Activated CD4-positive, alpha-beta T cell treated with anti-CD3 and anti-CD28 coated beads for 4 hours (primary cell): ENCODE measurements at places on chromosomes 12 and 14.

DNA sequence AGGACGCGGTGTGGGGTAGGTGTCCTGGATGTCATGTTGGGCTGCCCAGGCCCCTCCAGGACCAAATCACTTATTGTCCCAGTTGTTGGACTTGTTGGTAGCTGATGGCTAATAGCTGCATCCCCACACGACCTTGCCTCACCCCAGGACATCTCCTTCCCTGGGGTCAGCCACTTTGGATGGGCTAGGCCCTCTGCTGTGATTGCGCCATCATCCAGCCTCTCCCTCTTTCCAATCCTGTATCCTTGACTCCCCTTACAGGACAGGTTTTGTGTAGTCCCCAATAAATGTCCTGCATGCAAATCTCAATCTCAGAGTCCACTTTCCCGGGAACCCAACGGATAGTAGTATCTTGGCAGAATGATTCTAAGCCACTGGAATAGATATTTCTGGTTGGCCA, 43.4 kb upstream of the CHST11 start:
- no peak for DNase-seq

GRCh38 chr12:1591034-1591433, 3.3 kb downstream of the FBXL14 start:
- peak; percentile 48 for DNase-seq

DNA sequence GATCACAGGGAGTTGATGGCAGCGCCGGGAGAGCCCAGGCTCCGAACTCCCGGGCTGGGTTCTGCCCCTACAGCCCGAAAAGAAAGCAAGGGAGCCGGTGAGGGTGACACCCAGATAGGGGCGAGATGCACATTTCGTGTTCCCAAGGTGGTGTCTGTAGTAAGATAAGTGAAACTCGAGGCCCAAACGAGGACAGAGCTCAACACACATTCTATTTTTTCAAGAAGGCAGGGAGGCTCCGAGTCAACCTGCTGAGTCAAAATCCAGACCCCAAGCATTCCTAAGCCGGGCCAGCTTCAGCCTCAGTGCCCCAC, 24.2 kb upstream of the YY1 start:
- no peak for DNase-seq

- DNase-seq = no peak
Observed at GRCh38 chr12:127459687-127460086, 807.3 kb upstream of the TMEM132C start.

DNA sequence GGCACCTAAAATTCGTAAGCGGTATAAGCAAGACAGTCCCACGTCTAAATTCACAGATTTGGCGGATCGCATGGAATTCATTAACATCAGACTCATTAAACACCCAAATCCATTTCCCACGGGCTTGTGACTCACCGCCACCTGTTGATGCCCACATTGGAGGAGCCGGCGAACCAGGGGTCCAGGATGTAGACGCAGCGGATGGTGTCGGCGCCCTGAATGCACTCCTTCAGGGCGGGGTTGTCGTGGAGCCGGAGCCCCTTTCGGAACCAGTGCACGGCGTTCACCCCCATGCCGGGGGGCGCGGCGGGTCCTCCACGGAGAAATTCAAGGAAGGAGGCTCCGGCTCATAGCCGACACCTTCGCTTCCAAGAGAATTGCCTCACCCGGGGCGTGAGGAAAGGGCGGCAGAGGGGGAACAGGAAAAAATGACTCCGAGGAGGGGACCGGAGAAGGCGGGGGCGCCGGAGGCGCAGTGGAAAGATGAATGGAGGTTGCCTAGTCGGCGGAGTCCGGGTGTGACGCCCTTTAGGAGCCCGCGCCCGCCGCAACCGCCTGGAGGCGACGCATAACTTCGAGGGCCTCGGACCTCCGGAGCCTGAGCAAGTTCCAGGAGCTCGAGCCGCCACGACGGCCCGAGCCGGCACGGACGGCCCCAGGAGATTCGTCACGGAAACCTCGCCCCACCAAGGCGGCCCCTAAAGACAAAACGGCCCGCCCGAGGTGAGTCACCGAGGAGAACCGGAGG, 506 bp downstream of the CRY1 start:
- DNase-seq = peak; percentile 81

DNA sequence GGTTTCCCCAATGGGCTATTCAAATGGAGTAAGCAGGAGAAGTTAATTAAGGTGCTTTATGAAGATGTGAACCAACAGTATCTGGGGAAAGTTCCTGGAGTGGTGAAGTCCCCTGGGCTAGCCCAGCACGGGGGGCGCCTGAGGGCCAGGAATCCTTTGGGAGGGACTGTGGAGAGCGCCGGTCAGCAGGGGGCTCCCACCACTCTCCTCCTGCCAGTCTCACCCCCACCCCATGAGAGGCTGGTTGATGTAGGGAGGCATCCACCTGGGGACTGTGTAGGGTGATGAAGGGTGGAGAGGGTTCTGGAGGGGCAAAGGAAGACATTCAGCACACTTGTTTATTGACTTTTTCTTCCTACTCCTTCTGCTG, 4.4 kb downstream of the CEBPE start:
- no peak for DNase-seq

DNA sequence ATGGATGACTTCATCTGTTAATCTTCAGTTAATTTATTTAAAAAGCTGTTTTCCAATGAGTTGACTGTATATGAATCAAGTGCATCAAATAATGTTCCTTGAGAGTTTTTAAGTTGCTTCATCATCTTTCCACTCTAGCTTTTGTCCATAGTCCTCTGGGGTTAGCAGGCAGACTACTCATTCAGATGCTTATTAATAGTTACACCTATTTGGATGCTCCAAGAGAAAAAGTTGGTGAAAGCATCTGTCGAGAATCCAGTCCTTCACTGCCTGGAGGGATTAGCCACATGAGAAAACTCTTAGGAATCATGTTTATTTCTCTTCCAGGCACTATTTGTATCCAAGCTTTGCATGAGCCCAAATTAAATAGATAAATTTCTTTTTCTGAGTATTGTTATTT, 70.2 kb downstream of the DACT1 start:
- no peak for DNase-seq

DNA sequence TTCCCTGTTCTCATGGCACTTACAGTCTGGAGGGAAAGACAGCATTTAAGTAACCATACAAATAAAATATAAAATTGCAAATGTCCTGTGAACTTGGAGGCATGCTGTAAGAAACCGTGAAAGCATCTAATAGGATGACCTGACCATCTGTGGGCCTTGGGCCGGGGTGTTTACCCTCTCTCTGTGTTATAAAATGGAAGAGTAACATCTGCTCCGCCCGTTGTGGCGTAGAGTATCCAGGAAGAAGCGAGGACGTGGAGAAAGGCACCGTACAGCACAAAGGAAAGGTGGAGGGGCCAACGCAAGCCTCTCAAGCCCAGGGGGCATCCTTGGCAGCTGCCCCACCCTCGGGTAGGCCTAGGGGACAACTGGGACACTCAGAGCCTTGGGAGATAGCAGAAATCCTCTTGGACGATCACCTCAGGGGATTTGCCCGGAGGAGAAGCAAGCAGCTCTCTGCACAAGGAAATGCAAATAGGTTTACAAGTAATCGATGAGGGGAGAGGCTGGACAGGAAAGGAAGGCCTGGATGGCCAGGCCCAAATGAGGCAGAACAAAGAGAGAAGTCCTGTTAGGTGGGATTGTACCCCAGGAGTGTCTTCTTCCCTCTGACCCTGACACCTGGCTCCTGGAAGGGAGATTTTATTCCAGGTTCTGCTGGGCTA, 26.2 kb downstream of the VSX2 start:
- DNase-seq = no peak

DNA sequence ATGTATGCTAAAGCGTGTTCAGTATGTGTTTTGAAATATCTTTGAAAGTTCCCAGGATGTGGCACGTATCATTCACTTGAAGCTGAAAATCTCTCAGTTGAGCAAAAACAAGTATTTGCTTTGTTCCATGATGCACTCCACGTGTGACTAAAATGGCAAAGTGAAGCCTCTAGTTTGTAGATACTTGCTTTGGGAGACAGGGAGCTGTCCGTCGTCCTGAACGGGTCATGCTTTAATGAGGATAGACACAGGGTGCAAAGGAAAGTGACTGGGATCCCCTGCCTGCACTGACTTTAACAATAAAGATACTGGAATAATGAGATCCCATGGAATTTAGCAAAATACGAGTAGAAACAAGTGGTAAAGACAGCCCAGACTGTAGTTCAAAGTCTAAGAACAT, 991.4 kb downstream of the NRXN3 start:
- DNase-seq = no peak

DNA sequence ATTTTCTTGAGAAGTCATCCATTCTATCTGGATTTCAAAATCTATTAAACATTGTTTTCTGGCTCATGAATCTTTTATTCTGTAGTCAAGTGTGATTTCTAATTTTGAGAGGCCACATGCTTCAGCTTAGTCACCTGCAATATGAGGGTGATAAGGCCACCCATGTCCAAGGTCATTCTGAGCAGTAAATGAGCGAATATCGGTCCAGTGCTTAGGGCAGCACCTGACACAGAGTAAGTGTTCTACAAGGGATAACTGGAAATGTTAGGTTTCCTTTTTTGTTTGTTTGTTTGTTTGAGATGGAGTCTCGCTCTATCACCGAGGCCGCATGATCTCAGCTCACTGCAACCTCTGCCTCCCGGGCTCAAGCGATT, 34.2 kb downstream of the AACS start:
- DNase-seq = no peak

DNA sequence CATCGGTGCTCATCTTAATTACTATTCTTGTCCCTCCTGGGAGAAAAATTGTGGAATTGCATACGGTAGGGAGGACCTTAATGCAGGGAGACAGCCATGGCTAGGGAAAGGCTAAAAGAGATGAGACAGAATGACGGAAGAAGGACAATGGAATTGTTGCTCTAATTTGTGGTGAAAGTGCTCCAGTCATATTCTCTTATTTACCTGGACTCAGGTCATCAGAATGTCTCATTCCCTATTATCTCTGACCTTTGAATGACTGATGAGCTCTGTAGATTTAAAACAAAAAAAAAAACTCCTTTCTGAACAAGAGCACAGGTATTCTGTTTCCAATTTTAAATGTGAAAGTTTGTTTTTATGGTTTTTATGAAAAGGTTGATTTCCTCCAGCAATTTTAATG, 8.6 kb upstream of the EPS8 start:
- DNase-seq = no peak

DNA sequence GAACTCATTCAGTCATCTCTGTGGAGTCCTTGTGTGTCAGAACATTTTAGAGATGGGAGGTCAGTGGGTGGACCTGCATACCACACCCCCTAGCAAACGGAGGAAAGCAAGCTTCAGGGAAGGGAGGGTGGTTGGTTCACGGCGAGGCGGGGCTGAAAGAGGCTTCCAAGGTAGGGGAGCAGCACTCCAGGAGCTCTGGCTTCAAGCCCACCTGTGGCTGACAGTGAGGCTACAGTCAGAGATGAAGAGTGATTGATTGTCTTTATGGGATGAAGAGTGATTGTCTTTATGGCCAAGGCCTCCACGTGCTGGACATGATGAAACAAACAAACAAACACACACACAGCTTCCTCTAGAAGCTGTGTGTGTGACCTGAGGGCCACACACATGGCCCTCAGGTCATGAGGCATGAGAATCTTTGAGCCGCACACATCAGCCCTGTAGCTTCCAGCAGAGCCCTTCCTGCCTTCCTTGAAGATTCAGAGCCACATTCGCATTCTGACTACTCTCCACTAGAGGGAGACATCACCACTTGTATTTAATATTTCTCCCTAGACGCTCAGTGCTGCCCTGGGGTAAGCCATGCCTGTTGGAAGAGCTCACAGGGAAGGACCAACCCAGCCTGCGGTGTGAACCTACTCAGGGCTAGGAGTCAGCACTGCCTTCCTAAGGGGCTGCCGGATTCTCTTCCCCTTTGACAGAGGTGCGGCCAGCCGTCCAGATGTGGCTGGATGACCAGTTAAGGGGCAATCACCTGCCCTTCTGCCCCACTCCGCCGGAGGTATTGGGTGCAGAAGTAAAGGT, 54.4 kb upstream of the KCNA1 start:
- DNase-seq = peak; percentile 25

GRCh38 chr14:65880507-65880906, 468.0 kb downstream of the FUT8 start:
- DNase-seq = no peak

DNA sequence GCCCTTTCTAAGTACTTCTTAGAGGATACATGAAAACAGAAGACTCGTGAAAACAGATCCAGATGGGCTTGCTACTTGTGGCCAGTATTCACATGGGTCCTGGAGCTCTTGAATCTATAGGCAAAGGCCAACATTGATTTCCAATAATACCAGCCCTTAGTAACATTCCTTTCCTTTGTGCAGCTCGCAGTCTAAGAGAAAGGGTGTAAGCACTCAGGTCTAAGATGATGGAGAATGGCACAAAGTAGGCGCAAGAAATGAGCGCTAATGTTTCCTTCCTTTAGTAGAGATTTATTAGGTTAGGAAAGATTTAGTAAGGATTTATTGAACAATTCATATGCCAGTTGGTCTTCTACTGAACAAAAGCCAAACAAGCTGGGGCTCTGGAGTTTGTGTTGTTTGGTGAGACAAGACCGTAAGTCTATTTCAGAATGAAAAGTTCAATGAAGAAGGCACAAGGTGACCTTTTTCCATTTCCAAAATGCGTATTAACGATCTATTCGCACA, 525 bp downstream of the RNU6-8 start:
- no peak for DNase-seq

GRCh38 chr12:18368594-18368993, 107.3 kb downstream of the PIK3C2G start:
- no peak for DNase-seq

DNA sequence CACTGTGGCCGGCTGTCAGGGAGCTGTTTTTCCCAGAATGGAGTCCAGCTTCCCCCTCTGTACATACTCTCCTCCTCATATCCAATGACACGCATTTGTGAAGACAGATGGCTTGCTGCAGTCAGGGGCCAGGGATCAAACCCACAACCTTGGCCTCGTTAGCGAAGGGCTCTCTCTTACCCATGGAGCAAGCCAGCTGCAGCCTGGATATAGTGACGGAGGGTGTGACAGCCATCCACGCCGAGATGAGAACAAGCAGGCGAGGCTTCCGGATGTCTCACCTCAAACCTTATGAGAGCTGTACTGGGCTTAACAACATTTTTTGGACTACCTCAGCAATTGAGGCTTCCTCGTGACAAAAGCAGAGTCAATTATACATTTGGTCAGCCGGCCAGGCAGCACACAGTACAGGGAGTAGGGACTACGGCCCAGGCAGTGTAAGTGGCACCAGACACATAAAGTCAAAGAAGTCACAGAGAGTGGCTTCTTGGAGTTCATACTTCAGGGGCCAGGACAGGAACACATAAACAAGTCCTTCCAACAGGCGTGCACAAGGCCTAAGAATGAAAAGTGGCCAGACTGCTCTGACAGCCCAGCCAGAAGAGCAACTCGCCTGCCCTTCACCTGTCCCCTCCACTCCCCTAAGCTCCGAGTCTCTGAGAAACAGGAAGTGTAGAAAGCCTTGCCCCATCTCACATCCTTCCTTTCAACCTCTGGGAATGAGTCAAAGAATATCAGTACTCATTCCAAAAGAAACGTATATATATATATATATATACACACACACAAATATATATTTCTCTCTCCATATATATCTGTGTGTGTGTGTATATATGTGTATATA, 115.1 kb downstream of the TTC7B start:
- no peak for DNase-seq

- no peak for DNase-seq
Observed at GRCh38 chr14:104393199-104393897, 186.2 kb upstream of the C14orf180 start.
